Bone marrow (tissue), 2 donors: ENCODE measurements at places on chromosomes 12 and 14.

DNA sequence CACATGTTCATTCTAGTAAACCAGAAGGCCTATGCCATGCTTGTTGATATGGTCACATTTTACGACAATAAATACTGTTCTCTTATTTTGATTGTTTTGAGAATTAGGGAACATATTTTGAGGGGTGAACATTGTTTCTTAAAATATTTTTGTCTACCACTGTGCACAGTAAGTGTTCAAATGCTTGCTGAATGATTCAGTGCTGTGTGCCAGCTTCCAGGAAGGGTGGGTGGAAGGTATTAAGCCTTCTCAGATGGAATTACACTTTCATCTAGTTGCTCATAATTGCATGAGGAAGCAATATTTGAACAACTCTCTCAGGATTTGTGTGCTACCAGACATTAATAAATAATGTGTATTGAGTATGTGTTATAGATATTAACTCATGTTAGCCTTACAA is 15.5 kb upstream of the TMX1 start:
- DNase-seq = no peak

DNA sequence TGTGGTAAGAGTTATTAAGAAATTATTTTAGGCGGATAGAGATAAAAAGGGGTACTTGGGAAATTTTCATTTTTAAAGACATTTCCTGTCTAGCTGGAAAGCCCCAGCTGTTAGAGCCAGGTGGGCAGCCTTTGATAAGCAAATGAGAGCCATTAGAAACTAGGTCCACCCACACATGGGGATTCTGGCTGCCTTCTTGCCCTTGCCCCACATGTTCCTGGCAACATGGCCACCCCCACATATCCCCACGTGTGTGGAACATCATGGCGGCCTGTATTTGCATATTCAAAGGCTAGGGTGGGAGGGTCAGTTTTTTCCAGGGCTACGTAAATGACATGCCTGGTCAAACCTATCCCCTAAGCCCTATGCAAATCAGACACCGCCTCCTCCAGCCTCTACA is 1382.1 kb downstream of the AACS start:
- no peak for DNase-seq

GRCh38 chr14:65462411-65462810 is 49.9 kb downstream of the FUT8 start:
- no peak for DNase-seq

GRCh38 chr14:95460647-95461478 is 55.6 kb downstream of the SYNE3 start:
- DNase-seq = no peak

DNA sequence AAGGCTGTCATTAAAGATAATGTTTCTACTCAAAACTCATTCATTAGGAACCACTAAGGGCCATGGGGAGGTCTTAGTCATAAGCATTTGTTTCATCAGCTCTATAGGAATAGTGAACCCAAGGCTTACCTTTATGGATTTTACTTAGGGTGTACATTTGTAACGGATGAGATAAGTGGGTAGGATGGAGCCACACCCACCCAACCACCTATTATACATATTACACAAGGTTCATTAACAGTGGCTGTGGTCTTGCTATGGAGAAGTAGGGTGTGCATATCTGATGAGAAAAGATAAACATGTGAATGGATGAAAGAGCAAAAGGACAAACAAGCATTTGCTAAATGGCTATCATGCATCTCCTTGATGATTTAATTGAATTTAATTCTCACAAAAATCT is 39.6 kb upstream of the ITPR2 start:
- no peak for DNase-seq
